T-cell (primary cell): ENCODE measurements at places on chromosomes 12 and 14. TPM values are rescaled to one million over a fixed set of nuclear protein-coding genes. Genes with fewer than 3 reads are reported as not detected.

SLCO1C1 gene
- not detected for total RNA-seq

DNA sequence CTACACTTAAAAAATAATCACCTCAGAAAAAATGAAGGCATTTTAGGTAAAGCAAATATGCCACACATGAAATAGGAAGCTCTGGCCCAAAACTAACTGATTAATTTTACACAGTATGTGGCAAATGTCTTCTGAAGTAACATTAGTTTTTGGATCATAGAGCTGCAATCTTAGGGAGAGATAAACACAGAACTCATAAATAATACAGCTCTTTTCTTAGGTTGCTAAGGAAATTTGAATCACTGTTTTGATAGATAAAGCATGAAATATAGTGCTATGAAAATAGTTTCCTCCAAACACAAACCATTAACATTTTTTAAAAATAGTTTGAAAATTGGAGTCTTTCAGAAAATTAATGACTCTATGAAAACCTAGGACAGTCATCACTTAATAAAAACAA, 15.0 kb downstream of the RASSF9 start:
- DNase-seq, result no peak
- no peak overlapping the region for H3K4me3 ChIP-seq
- no peaks in the 10 kb centered on the region for H3K36me3 ChIP-seq

CLSTN3 gene
- 49.2 TPM for total RNA-seq

DNA sequence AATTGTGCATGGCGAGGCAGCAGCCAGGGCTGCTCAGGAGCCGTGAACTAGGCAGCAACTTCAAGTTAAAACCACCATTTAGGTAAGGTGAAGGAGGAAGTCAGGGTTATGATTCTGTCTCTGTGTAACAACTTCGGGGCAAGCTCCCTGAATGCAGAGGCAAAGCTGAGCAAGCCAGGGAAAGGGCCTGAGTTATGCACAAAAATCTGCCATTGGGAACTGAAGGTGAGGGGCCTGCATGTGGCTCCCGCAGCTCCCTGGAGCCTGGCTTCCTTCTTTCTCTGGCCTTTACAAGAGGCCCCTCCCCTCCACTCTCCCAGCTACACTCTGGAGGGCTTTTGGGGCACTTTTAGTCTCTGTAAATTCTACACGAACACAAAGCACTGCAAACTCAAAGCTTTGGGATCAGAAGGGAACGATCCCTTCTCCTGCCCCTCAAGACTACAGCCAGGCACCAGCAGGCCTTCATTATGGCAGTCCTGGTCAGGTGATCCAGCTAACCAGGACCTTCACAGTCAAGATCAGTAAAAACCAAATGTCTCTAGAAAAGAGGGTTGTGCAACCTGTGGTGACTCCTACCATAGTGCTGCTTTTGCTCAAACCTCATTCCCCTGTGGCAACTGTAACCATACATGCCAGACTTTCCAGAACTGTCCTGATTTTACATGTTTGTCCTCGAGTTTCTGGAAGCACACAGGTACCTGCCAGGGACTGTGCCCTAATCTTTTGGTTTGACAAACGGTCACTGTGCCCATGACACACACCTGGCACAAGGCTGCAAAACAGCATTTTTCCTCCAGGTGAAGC, 67.2 kb upstream of the PTGR2 start:
- DNase-seq, result no peak
- peaks cover 58% of the 10 kb centered on the region for H3K4me1 ChIP-seq
- H3K27ac ChIP-seq, result peak overlapping the region; percentile 73
- no peaks in the 10 kb centered on the region for H3K36me3 ChIP-seq

DNA sequence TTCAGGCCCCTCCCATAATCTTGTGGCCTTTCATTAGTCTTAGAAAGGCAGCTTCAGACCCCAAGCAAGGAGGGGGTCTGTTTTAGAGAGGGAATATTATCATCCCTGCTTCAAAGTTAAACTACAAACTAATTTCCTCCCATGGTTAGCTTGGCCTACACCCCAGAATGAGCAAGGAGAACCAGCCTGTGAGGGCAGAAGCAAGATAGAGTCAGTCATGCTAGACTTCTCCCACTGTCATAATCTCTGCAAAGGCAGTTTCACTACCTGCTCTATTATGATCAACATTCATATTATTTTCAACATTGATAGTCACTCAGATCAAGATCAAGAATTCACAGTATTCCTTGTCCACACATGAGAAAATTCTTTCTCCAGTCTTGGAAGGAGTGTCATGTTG, 105.1 kb downstream of the GXYLT1 start:
- H3K36me3 ChIP-seq, result no peaks in the 10 kb centered on the region
- H3K4me3 ChIP-seq, result no peak overlapping the region
- no peak overlapping the region for H3K27ac ChIP-seq
- DNase-seq, result no peak
- no peaks in the 10 kb centered on the region for H3K27me3 ChIP-seq

CCDC175 gene
- not detected for total RNA-seq

GRCh38 chr14:51666826-51667225, 15.1 kb downstream of the FRMD6 start:
- no peak overlapping the region for H3K27ac ChIP-seq
- DNase-seq, result no peak
- H3K4me3 ChIP-seq, result no peak overlapping the region
- H3K27me3 ChIP-seq, result no peaks in the 10 kb centered on the region
- H3K36me3 ChIP-seq, result no peaks in the 10 kb centered on the region
- H3K4me1 ChIP-seq, result no peaks in the 10 kb centered on the region

DNA sequence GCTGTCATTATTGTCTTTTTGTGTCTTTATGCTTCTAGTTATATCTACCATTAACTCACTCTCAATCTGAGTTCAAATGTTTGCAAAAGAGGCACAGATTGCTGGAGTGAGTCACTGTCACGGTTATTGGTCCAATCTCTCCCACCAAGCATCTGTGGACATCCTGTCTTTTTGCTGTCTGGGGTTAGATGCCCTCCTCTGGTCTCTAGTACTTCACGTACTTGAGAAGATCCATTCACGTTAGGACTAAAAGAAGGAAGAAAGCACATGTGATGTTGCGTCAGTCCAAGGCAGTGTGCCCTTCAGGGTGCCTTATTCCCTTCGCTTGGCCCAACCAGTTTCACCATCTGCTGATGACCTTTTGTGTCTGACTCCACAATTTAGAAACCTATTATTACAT, 72.3 kb upstream of the STXBP6 start:
- no peaks in the 10 kb centered on the region for H3K27me3 ChIP-seq
- H3K36me3 ChIP-seq, result no peaks in the 10 kb centered on the region
- no peak overlapping the region for H3K27ac ChIP-seq
- no peak overlapping the region for H3K4me3 ChIP-seq
- DNase-seq, result no peak

DNA sequence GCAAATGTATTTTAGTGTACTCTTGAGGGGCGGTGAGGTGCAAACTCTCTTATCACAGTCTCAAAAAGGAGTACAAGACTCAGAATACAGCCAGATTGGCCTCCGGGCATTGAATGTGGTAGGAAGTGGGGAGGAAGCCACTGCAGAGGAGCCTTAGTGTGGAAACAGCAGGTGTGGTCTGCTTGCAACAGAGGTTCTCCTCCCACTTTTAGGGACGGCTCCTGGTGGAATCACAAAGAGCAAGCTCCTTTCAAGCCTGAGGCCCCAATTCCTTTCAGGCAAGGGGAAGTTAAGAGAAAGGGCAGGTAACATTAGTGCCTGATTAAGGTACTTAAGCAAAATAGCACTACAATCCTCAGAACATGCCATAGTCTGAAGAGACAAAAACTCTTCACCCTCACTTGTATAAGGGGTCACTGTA, 23.7 kb upstream of the SLC2A3 start:
- peak; percentile 50 for DNase-seq
- no peaks in the 10 kb centered on the region for H3K36me3 ChIP-seq
- H3K27me3 ChIP-seq, result no peaks in the 10 kb centered on the region
- peak overlapping the region; percentile 87 for H3K27ac ChIP-seq
- peaks cover 34% of the 10 kb centered on the region for H3K4me1 ChIP-seq
